Activated CD8-positive, alpha-beta T cell treated with anti-CD3 and anti-CD28 coated beads for 36 hours (primary cell): ENCODE measurements at places on chromosomes 7 and 10.
A peak's percentile ranks its signal among the peaks of the same experiment; 100 is the strongest.

- no peak for DNase-seq
Observed at GRCh38 chr10:18099415-18099814, 40.8 kb upstream of the CACNB2 start.

GRCh38 chr10:513393-513792, 176.1 kb downstream of the DIP2C start:
- DNase-seq = no peak

GRCh38 chr7:15725051-15725450, 38.6 kb upstream of the MEOX2 start:
- DNase-seq = no peak

GRCh38 chr7:153322991-153323390, 563.4 kb downstream of the ACTR3B start:
- DNase-seq = no peak

DNA sequence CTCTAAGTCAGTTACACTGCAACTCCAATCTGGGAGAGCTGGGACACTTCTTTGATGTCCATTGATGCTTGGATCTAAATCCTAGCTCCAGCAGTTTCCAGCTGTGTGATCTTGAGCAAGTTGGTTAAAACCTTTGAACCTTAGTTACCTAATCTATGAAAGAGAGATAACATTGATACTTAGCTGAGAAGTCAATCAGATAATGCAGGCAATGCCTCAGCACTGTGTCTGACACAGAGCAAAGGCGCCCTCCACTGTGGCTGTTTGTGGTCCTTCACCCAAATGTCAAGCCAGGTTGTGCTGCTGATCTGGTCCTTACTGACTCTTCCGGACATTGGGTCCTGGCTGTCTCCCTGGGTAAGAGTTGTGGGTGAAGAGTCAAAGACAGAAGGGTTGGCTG, 20.2 kb downstream of the DNTT start:
- DNase-seq = no peak

DNA sequence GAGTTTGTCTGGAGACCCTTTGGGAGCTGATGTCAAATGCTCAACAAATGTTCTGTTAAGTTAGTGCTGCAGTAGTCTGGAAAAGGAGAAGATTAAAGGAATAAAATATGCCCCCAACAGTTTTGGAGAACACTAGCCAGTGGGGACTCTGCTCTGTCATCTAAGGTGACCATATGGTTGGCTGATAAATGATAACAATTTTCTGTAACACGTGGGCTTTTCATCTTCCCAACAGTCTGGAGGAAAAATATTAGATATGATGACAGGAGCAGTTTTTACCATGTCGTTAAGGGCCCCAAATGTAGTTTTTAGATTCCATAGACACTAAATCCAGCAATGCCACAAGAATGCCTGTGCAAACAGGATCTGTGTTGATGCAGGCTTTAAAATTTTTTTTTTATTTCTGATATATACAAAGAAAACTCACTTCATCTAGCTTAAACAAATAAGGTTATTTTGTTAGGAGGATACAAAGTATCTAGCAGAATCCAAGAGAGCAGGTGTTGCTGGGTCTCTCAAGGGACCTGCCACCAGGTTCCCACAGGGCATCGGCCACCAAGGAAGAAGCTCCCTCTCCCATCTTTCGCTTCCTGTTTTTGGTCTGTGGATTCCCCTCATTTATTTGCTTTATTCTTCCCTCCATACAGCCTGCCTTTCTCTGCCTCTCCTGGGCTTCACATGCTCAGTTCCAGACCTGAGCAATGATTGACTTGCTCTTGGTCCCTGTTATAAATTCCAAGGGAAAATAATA, 6.2 kb upstream of the CFAP58 start:
- no peak for DNase-seq

GRCh38 chr10:2439000-2439399, 628.3 kb upstream of the PFKP start:
- no peak for DNase-seq

- DNase-seq = no peak
Observed at GRCh38 chr10:34697351-34698247, 117.5 kb downstream of the PARD3 start.

DNA sequence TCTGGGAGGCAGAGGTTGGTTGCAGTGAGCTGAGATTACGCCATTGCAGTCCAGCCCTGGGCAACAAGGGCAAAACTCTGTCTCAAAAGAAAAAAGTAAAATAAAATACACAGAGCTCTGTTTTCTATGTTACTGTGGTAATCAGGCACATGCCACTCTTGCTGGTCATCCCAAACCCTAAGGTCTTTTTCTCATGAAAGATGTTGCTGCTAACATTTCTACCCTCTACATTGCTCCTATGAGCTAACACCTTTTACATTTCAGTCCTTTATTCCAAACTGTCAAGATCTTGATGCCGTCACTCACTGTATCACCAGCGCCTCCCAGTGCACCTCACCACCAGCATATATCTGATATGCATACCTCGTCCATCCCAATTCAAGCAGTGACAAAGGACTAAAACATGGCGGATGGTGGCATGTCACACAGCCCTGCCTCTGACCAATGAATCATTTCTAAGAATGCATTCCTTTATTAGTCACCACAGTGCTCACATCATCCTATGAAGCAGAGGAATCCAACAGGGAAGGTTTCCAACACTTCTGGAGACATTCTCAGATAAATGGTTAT, 4.3 kb downstream of the DAGLB start:
- no peak for DNase-seq

GRCh38 chr10:112790030-112790429, 160.0 kb upstream of the TCF7L2 start:
- DNase-seq = no peak

DNA sequence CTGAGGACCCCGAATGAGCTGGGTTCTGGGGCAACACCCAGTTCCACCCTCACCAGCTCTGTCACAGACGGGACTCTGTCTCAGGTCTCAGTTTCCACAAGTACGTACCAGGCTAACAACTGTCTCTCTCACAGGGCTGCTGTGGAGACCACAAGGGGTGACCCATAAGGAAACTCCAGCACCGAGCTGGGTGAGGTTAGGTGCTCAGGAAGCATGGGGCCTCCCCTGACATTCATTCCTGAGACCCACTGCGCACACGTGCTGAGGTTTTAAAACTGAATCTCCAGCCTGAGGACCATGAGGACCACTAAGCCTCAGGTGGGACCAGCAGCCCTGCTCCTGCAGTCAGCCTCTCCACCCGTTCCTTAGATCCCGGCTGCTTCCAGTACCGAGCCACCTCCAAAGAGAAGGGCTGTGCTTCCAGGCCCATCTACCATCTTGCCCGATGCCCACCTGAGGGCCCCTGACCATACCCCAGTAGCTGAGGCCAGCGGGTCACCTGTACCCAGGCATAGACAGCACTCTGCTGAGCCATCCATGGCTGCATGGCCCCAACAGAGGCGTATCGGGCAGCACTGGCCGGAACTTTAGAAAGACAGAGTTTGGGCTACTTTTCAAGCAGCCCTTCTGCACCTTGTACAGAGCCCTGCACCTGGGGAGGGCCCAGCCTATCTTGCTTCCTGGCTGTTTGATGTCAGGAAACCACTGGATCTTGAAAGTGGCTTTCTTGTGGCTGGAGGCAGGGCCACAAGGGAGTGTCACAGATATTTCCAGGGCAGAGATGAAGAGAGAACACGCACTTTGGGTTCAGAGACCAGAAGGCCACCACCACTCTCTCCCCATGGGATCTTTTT, 18.7 kb downstream of the HSPA12A start:
- peak; percentile 62 for DNase-seq

DNA sequence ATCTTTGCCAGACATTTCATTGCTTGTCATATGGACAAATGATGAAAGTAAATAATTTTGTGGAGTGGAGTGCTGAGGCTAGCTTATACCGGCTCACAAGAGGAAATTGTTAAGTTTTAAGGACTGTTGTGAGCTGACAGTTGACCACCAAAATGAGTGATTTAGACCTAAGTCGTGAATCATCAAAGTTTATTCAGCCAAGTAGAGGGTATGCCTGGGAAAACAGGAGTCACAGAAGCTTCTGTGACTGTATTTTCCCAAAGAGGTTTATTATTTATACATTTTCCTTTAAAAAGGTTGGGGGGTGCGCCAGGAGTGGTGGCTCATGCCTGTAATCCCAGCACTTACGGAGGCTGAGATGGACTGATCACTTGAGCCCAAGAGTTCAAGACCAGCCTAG, 21.8 kb downstream of the MRPS24 start:
- no peak for DNase-seq

DNA sequence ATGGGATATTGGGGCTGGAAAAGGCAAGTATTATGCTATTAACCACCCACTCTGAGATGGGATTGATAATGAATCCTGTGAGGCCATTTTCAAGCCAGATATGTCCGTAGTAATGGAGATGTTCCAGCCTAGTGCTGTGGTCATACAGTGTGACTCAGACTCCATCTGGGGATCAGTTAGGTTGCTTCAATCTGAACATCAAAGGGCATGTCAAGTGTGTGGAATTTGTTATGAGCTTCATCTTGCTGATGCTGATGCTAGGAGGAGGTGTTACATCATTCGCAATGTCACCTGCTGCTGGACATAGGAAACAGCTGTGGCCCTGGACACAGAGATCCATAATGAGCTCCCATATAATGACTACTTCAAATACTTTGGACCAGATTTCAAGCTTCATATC, 144.7 kb downstream of the PLCE1 start:
- DNase-seq = no peak

- no peak for DNase-seq
Observed at GRCh38 chr10:78913219-78914059, 155.3 kb upstream of the ZMIZ1 start.

- peak; percentile 24 for DNase-seq
Observed at GRCh38 chr7:139231513-139232376, 708 bp downstream of the UBN2 start.

GRCh38 chr7:84040355-84040754, 154.2 kb downstream of the SEMA3A start:
- no peak for DNase-seq

GRCh38 chr10:78299851-78300468, 266.3 kb downstream of the RPS24 start:
- DNase-seq = peak; percentile 42

DNA sequence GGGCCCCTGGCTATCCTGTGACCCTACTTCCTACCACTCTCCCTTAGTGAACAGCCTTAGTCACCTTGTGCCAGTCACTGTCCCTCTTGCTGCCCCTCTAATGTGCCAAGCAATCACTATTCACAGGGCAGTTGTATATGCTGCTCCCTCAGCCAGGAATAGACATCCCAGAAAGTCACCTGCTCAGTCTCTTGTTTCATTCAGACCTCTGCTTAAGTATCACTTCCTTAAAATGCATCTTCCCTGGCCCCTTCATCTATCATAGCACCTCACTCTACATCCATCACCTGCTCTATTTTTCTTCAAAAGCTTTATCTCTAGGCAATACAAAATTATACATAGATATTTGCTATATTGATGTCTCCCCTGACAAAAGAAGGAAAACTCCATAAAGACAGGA, 328.4 kb upstream of the NFE2L3 start:
- DNase-seq = no peak

GRCh38 chr7:155754165-155754564, 58.1 kb downstream of the SHH start:
- DNase-seq = no peak

- peak; percentile 53 for DNase-seq
Observed at GRCh38 chr10:14560791-14561765, 213.6 kb downstream of the FAM107B start.

GRCh38 chr7:27097686-27098577, 2.1 kb upstream of the HOXA1 start:
- no peak for DNase-seq

DNA sequence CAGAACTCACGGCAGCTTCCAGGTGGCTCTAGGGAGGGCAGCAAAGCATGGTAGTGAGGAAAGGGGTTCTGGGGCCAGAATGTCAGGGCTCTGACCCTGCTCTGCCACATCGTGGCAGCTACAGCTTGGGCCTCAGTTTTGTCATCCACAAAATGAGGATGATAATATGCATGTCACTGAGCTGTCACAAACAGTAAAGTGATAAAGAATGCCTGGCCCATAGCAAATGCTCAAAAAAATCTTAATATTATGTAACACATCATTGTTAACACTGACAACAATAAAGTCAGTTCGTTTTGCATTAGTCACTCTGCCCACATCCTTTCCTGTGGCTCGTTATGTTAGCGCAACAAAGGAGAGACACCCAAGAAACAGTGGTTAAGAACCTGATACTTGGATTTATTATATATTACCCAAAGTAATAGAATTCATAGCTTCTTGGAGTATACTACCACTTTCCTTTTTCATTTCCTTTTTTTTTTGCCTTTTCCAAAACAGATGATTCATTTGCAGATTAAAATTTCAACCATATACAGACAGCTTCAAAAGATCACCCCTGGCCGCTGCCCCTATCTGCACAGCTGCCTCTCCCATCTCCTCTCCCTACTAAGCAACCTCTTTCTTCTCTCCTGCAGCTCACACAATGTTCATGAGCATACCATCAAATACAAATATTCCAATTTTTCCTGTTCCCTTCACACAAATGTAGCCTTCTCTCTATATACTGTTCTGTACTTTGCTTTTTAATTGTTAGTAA, 45.5 kb upstream of the DDC start:
- peak; percentile 80 for DNase-seq

- no peak for DNase-seq
Observed at GRCh38 chr10:43698156-43698555, 49.5 kb upstream of the ZNF32 start.

DNA sequence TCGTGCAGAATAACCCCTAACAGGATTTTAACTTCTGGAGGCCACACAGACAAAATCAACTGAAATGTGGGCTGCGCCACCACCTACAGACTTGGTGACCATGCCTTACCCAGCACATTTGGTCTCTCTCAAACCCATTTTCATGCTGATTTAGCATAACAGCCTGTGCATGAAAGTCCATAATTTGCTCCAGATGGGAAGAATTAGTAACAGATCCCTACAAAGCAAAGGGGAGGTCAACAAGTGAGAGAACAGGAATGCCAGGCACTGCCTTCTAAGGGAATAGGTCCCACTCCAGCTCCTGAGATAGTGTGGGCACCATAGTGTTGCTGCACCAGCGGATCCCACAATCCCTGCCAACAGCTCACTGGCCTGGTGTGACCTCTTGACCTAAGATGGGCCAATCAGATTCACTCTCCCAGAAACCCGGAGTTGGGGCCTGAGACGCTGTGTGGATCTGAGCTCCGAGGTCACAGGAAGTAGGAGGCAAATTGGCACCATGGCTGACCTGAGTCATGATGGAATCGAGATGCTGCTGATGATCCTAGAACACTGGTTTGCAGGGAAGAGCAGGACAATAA, 32.4 kb downstream of the SLIT1 start:
- DNase-seq = no peak

GRCh38 chr7:113763226-113763625, 155.6 kb downstream of the PPP1R3A start:
- no peak for DNase-seq

GRCh38 chr7:156036153-156036552, 223.9 kb upstream of the SHH start:
- DNase-seq = no peak

DNA sequence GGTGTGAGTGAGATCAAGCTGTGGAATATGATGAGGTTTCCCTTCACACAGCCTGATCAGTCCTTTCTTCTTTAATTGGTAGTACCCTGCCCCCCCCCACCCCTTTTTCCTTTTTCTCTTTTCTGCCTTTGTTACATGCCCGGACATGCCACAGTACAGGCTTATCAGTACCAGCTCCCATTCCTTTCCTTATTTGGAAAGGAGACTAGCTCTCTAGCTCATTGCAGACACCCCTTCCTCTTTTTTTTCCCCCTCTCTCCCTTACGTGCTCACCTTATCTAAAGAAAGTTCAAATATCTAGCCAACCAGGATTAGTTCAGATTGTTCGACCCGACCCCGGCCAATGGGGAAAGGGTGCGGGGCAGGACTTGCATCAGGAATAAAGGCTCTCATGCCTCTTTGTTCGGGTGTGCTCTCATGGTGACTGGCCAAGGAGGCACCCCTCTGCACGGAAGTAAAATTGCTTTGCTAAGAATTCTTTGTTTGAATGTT, 230.4 kb downstream of the ACTR3B start:
- DNase-seq = no peak

- no peak for DNase-seq
Observed at GRCh38 chr10:122363311-122363710, 11.2 kb upstream of the PLEKHA1 start.
